ENCODE measurements at places on chromosomes 7 and 10.

- peak; percentile 61 for DNase-seq
Measured at GRCh38 chr10:74976565-74976964, 134.9 kb upstream of the SAMD8 start.

GRCh38 chr10:12042409-12042796 lies 206 bp downstream of the UPF2 start:
- DNase-seq = no peak

DNA sequence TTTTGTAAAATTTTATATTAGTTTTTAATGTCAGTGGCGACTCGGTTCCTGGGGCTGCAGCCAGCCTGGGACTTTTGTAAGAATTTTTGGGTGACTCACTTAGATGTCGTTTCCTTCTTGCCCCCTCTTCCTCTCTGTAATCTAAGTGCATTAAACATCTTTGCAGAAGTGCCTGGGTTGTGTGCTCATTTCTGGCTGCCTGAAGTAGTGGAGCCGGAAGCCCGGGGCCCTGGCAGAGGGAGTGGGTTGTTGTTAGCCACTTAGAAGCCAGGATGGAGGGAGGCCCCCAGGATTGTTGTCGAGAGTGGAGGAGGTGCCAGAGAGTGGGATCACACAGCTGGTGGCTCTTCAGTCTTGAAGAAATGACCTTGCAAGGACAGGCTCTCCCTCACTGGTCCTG lies 11.0 kb upstream of the TRIM8 start:
- peak; percentile 53 for DNase-seq

DNA sequence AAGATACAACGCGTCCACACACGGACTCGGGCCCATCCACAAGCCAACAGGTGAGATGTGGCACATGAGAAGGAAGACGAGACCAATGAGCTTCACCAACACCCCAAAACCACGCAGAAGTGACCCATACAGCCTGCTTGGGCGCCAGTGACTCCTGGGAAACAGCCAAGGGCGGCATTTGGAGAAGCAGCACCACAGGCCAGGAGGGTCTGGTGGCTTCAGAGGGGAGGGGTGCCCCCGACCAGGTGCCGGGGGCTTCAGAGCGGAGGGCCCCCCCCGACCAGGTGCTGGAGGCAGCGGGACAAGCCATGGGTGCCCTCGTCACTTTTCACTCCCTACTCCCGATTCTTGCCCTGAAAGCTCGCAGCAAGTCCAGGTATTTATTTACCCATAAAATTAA lies 140.1 kb downstream of the DIP2C start:
- no peak for DNase-seq

GRCh38 chr10:133268532-133268931 lies 8.1 kb downstream of the ADAM8 start:
- DNase-seq = no peak

GRCh38 chr10:109253306-109253705 lies 670.0 kb downstream of the XPNPEP1 start:
- no peak for DNase-seq

All from endodermal cell (in vitro differentiated cells).